ENCODE measurements at places on chromosomes 3 and 15.

DNA sequence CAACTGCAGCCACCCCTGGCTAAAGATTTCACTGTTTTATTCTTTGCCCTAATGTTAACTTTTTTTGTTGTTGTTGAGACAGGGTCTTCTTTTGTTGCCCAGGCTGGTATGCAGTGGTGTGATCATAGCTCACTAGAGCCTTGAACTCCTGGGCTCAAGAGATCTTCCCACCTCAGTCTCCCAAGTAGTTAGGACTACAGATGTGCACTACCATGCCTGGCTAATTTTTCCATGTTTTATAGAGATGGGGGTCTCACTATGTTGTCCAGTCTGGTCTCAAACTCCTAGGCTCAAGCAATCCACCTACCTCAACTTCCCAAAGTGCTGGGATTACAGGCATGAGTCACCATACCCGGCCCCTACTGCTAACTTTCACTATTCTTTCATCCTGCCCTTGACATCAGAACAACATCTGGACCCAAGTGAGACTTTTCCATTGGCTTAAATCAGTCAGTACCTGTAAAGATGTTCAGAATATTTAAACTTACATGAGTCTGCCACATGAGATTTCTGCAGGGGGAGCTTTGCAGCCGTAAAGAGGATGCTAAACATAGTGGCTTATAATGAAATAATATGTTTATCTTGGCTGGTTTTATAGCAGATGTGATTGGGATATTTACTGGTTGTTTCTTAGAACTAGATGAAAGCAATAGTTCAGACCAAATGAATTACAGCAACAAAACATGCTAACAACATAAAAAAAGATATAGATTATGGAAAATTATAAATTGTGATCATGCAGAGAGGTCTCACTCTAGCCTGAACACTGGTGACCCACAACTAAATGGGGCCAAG lies 73.6 kb downstream of the HMG20A start:
- no peak for DNase-seq

DNA sequence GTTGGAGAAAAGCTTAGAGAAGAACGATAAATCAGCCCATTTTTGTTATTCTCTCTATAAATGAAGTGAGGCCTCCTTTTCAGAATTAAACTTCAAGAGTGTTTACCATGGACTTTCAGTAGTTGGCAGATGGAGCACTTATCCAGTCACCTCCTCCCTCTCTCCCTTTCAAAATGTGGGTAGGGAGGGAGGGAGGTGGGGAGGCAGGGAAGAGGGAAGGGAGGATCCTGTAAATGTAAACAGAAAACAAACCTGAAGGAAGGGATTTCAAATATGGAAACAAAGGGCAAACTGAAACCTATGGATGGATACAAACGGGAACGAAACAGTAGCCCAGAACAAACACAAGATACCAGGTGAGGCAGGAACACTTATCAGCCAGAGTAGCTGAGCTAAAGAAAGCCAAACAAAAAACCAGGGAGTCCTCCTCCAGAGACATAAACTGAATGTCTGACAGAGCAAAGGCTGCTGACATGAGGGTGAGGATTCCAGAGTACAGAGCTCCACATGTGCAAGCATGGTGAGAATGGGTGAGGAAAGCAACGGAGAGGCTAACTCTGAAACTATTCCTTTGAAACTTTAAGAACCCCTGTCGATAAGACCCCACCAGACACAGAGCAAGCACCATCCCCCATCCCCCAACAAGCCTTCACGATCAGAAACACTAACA lies 41.0 kb upstream of the GP5 start:
- no peak for DNase-seq

DNA sequence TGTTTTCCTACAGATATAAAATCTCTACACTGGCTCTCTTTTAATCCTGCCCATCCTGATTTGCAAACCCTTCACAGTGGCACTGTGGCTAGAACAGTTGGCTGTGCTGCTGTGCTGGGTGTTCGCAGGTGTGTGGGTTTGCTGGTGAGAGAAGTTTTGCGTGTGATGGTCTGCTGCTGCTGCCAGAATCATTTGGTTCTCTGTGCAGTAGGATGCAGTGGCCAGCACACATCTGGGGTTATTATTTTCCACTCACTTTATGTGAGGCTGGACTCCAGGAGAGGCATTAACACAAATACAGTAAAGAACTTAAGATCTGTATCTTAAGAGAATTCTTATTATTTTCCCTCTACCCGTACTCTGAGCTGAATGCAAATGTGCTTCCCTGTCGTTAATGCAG lies 16.0 kb upstream of the PSMD6 start:
- DNase-seq, result no peak

DNA sequence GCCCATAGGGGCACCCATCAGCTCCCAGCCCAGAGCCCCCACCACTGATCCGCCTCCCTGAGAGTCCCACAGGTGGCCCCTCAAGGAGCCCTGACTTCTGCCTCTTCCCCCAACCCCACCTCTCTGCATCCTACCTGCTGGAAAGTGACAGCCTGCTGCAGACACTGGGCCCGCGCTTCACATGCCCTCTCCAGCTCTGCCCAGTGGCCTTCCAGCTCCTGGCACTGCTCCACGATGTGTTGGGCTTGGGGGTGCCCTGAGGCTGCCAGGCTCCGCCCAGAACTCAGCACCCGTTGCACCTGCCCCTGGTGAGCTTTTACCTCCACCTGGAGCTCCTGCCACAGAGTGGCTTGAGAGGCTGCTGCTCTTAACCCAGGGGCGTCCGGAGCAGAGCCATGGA lies 20.1 kb downstream of the SPTBN5 start:
- DNase-seq, result no peak

DNA sequence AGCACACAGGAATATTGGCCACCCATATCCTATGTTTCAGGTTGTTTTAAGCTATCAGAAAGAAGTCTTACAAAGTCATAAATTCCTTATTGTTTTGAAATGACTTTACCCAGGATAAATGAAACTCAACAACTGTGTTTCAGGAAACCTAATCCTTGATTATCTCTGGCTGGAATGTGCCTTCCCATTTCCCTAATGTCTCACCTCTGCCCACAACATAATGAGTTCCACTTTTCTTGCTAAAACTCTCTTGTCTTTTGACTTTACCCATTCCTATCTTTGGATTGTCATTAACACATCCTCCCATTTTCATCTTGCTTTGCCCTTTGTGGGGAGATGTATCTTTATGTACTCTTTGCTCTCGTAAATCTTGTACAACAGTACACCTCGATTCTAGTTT lies 200.0 kb upstream of the DNAJC19 start:
- DNase-seq, result no peak

GRCh38 chr3:58529516-58530353 lies 7.3 kb downstream of the ACOX2 start:
- no peak for DNase-seq

DNA sequence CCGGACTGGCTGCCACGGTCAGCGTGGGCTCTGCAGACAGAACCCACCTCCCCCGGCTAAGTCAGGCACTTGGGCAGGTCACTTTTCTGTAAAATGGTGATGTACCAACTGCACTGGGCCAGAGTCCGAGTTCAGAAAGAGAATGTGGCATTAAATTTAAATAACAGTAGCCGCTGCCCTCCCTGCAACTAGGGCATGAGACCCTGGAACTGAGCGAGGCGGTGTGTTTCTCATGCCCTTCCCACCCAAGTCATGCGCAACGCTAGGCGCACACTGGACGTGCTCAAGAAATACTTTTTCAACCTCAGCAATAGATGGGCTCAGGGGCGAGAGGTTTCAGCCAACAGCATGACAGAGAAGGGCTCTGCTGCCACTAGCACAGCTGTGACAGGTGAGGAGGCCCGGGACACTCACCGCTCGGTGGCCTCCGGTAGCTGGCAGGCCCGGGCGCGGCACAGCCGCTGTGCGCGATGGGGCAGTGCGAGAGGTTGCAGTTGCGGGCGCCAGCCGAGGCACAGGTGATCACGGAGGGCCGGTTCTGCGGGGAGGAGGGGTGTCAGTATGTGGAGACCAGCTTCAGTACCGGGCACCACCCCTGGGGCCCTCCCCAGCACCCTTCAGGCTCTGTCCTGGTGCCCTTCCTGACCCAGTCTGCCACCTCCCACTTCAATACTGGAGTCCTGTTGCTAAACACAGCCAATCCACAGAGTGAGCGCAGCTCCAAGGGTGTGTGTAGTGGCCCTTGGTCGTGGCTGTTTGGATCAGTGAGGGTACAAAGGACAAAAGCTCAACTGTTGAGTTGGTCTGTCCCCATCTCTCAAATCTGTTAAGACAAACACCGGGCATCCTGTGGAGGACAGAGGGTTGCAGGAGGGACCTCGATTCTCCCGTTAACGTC lies 84.5 kb downstream of the VGLL4 start:
- no peak for DNase-seq

GRCh38 chr3:24199300-24199699 lies 254.2 kb downstream of the NR1D2 start:
- DNase-seq, result no peak

DNA sequence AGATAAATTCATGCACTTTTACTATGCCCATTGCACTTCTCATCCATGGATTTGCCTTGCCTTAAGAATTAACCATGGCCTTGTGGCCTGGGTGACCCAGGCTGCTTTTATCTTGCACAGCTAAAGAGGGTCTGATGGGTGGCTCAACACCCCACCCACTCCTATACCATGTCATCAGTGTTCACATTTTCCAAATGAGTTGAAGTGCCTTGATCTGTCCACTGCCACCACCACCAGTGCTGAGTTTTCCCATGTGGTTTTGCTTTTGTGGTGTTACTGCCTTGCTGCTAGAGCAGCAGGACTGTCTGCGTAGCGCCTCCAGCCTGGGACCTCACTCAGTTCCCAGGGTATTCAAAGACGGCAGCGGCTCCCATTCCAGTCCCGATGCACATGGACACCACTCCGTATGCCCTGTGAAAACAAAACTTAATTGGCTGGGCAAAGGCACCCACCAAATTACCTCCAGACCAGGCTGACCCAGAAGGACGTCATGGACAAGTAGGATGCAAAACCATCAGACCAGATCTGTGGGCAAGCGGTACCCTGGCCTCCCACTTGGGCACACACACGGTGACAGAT lies 14.1 kb downstream of the ACAA1 start:
- DNase-seq, result no peak

GRCh38 chr3:32113566-32113965 lies 7.1 kb downstream of the GPD1L start:
- DNase-seq, result no peak

DNA sequence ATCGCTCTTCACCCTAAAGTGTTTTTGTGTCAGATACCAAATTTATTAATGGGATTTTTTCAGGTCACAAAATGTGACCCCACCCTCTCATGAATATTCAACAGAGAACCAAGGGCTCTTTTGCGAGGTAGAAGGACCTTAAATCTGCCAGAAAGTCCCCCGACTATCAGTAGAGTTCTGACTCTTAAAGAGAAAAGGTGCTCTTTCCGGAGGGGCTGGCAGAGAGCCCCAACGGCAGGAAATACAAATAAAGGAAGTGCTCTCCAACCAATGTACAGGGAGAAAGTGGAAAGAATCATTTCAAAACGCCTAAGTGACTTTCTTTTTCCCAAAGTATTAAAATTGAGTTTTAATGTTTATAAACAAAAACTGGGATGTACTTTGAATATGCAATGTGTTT lies 517.2 kb downstream of the FOXP1 start:
- DNase-seq, result no peak

GRCh38 chr3:8733332-8734094 lies at the start of gene CAV3:
Gene CAV3, plus strand, starts transcription at chr3:8733802. Its CDS starts 75 bp downstream, at chr3:8733877.
- no peak for DNase-seq

DNA sequence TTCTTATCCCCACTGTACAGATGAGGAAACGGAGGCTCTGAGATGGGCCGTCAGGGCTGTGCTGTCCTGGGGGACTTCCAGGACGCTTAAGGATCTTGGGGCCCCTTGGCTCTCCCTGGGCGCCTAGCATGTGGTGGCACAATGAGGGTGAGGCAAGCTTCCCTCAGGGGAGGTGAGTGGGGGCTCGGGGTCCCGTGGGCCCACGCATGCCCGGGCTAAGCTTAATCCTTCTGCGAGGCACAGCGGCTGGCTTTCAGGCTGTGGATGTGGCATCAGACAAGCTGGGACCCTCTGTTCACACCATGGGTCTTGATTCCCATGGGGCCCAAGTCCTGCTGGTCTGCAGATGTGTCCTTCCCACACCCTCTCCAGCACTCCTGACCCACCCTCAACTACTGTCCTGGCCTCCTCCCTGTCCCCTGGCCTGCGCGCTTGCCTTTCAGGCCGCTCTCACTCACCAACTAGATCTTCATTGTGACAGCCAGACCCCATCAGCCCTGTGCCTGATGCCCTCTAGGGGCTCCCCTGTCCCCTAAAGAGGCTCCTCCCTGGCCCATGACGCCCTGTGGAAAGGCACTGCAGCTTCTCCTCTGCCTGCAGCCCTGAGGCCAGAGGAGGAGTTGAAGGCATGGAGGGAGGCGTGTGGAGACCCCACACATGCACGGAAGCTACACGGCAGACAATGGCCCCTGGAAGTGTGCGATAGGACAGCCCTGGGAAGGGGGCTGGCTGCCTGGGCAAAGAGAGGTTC lies 11.3 kb downstream of the DUSP7 start:
- DNase-seq, result no peak

DNA sequence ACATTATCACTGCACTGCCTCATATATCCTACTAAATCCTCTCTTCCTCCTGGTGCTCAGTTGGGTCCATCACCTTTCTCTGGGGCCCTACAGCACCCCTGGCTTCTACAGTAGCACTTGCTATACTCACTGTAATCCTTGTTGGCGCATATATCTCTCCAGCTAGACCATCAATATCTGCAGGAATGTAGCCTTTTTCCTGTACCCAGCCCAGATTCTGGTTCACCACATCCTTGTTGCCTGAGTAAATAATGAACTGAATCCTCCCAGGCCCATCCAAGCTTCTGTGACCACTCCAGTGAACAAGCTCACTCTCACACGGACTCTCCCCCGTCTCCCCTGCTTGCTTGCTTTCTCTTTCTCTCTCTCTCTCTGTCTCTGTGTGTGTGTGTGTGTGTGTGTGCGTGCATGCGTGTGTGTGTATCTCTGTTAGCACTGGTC lies 62.5 kb upstream of the LIPC start:
- DNase-seq, result no peak

- no peak for DNase-seq
These were observed 29.8 kb downstream of the FBXL22 start for GRCh38 chr15:63626955-63627354.

GRCh38 chr15:64855205-64855975 lies 13.7 kb downstream of the PLEKHO2 start:
- no peak for DNase-seq

GRCh38 chr15:69718916-69719315 lies 266.3 kb downstream of the RPLP1 start:
- no peak for DNase-seq
